ENCODE measurements at places on chromosomes 16 and 17.

- DNase-seq: no peak
Observed at GRCh38 chr16:79897453-79898146, 297.1 kb upstream of the MAF start.

GRCh38 chr16:75485230-75486013 is 9.8 kb downstream of the CHST6 start:
- no peak for DNase-seq

- no peak for DNase-seq
Observed at GRCh38 chr16:90084215-90084950, 7.3 kb upstream of the PRDM7 start.

GRCh38 chr16:88286301-88286923 is 96.3 kb upstream of the ZNF469 start:
- DNase-seq: no peak

DNA sequence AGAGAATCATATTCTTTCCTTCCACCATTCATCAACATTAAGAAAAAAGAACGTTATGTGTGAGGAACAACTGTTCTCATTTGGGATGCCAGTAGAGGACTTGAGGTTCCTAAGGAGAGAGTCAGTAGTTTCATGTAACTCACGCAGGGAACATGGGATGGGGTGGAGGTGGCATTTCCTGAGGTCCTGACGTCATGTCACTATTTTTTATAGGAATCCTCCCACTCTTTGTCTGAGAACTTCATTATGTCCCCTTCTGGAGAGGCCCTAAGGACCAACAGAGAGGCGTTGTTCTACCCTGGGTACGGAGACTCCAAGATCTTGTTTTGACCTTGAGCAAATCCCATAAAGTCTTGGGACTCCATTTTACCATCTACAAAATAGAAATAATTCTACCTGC is 211.7 kb upstream of the SOX9 start:
- no peak for DNase-seq

- DNase-seq: no peak
Observed at GRCh38 chr17:69424287-69425041, 10.0 kb downstream of the MAP2K6 start.

DNA sequence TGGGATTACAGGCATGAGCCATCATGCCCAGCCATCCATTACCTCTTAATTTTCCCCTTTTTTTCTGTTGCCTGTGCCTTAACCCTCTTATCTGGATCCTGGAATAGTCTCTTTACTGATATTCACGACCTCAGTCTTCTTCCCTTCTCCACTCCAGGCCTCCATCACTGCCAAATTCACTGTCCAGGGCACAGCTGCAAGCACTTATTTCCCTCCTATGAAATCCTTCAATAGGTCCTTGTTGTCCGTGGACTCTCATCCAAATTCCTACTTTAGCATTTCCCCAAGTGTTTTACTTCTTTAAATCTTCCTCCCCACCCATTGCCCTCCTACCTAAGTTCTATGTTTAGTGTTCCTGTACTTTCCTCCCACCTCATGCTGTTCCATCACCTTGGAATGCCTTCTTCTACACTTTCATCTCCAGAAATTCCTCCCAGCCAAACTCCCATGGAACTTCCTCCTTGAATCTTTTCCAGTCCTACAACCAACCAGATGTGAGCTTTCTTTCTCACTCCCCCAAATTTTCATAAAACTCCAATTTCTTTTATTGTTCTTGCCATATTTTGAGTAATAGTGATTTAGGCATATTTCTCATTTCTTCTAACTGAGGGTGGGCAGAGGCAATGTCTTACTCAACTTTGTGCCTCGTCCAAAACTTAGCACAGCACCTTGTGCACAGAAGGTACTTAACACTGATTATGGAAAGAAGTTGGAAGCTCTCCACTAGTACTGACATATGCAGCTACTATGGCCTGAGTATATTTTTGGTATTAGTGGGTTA is 35.3 kb downstream of the FAM20A start:
- DNase-seq: no peak

DNA sequence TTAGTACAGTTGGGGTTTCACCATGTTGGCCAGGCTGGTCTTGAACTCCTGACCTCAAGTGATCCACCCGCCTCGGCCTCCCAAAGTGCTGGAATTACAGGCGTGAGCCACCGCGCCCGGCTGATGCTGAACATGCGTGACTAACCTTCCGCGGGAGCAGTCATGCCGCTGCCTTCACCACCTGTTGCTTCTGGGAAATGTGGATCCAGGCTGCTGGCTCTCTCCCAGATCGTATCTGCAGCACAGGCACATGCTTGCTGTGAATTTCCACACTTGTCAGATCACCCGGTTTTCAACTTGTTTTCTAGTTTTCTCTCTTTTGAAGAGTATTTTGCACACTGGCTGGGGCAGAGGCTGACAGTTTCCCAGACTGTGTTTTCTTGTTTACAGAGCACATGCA is 97.9 kb downstream of the ADCY9 start:
- DNase-seq: no peak

- DNase-seq: no peak
Observed at GRCh38 chr16:2719328-2720063, 528 bp downstream of the PRSS27 start.

- DNase-seq: no peak
Observed at GRCh38 chr16:69105501-69106361, at the start of gene HAS3. Gene HAS3, plus strand, starts transcription at chr16:69105653. Its CDS starts 3,743 bp downstream, at chr16:69109396.

All from activated T-helper 1 cell treated with anti-CD3 and anti-CD28 coated beads, Interleukin-2, amount 50 U/mL, for 16 hours (primary cell).